ENCODE measurements at places on chromosomes 5 and 9.

DNA sequence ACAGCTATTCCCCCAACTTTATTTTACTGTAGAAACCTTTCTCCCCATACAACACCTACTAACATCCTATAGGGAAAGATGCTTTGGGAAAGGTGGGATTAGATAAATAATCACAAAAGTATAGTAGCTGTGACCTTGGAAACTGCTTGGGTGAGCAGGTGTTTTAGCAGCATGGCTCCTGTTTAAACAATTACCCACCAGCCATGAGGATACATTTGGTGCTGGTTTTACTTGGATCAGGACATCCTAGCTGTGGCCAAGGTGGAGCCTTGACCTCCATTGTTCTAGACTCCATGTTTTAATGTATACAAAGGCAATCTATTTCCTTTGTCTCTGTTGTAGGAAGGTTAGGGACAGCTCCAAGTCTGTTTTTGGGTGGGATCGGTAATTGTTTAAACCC lies 56.8 kb upstream of the ALDH1B1 start:
- DNase-seq, result no peak

DNA sequence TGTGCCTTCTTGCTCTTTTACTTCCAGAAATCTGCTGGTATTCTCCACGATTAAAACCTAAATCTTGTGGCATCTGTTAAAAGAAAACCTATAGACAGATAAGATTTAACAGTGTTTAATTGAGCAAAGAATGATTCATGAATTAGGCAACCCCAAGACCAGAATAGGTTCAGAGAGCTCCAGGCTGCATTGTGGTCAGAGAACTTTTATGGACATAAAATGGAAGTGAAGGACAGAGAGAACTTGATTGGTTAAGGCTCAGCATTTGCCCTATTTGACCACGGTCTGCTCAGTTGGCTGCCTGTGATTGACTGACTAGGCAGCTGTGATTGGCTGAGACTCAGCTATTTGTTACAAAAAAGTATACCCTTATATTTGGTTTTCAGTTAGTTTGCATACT lies 10.4 kb upstream of the SLC36A2 start:
- DNase-seq, result no peak

DNA sequence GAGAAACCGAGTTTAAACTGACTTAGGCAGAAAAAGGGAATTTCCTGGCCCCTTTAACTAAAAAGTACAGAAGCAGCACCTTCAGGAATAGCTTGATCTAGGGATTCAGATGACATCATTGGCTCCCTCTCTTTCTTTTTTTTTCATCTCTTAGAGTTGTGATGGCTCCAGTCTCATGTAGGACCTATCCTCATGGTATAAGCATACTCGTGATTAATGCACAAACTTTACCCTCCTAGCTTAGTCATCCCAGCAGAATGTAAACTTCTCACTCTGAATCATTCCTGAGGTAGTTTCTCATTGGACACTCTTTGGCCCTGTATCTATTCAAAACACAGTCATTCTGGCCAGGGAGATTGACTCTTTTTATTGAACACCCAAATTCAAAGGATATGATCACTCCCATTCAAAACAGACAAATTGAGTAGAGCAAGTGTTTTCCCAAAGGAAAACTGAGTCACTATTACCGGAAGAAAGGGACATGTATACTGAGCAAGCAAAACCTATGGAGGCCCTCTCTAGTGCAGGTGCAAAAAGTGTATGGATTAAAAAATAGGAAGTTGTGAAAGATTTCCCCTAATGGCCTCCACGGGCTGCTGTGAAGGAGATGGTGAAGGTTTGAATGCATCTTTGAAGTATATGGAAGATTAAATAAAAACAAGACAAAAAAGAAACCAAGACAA lies 27.6 kb upstream of the SMIM23 start:
- DNase-seq, result no peak

DNA sequence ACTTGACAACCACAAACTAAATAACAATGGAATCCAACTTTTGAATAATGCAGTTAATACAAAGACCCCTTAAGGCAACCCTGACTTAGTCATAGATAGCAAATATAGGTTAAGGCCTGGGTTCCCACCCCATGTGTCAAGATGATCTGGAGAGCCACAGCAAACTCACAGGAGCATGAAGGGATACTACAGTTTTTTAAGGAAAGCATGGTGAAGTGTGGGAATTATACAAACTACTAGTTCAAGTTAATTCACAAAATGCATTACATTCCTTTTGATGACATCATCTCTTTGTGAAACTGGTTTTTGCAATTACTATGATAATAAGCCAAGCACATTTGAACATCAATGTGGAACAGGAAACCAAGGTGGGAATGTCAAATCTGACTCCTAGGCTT lies 50.6 kb downstream of the LHFPL2 start:
- no peak for DNase-seq

- DNase-seq, result no peak
Observed at GRCh38 chr5:10520706-10521105, 43.2 kb upstream of the ANKRD33B start.

DNA sequence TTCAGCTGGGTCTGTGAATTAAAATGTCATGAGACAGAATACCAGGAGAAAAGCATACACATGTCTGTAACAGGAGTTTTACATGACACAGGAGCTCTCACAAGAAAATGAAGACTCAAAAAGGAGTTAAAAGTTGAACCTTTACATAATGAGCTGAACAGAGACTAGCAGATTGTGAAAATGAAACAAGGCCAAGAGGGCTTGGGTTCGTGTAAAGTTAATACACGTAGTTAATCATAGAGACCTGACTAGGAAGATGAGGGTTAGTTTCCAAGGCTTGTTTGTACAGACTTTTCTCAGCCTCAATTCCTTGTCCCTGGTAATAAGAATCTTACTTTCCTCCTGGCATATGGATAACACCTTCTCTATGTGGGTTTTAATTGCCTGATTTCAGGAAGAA lies 1294.0 kb downstream of the MAT2B start:
- no peak for DNase-seq

GRCh38 chr5:33182986-33183385 lies 257.8 kb upstream of the TARS1 start:
- DNase-seq, result no peak

GRCh38 chr9:33144551-33144950 lies 22.6 kb downstream of the B4GALT1 start:
- DNase-seq, result no peak

GRCh38 chr5:154562244-154562880 lies 84.3 kb upstream of the HAND1 start:
- no peak for DNase-seq

GRCh38 chr5:83487155-83487554 lies 15.6 kb downstream of the VCAN start:
- DNase-seq, result no peak

- DNase-seq, result no peak
Observed at GRCh38 chr9:136075134-136075841, 19.8 kb downstream of the NACC2 start.

DNA sequence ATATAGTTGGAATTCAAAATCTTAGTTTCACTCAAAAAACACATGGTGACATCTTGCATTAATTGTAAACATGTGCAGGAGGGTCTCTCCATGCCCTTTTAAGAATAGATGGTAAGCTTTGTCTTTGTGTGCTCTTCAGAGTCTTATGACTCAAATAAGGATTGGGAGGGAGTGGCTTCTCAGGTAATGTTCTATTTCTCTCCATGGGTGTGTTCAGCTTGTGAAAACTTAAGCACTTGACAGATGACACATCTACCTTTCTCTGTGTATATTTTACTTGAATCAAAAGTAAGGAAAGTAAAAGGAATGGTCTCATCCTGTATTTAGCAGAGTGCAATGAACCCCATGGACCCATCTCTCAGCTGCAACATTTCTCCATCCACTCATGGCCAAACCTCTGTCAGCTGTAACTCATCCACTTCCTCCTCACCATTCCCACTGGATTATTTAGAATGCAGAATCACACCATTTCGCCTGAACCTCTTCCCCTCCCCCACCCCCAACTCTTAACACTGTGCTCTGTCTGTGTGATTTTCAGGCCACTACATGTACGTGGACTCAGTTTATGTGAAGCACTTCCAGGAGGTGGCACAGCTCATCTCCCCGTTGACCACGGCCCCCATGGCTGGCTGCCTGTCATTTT lies 82.1 kb downstream of the MAMDC2 start:
- DNase-seq, result no peak

GRCh38 chr5:92695123-92696003 lies 885.7 kb downstream of the NR2F1-AS1 start:
- DNase-seq, result no peak

DNA sequence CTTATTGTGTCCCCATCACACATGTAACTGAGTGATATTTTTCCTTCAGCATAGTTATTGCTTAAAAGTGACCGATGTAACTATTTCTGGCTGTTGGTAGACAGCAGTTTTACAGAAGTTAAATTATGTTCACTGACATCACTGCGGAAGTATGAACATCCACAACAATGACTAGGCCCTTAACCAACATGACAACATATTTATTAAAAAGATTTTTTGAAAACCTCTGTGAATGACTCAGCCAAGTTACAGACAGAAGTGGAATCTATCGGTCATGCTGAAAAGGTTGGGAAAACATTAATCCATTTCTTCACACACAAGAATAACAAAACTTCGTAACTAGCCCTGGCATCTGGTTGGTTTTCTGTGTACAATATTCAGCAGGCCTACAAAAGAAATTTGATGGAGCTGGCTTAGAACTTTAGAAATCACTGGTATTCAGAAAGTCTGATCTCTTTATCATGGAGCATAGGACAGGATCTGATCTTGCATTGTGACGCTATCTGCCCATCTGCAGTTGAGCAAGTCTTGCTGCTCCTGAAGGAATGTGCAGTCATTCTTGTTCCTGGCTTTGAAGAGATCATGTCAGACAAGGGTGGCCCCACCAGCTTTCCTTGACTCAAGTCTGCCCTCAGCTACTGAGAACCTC lies 6.5 kb downstream of the GLIS3 start:
- DNase-seq, result no peak

DNA sequence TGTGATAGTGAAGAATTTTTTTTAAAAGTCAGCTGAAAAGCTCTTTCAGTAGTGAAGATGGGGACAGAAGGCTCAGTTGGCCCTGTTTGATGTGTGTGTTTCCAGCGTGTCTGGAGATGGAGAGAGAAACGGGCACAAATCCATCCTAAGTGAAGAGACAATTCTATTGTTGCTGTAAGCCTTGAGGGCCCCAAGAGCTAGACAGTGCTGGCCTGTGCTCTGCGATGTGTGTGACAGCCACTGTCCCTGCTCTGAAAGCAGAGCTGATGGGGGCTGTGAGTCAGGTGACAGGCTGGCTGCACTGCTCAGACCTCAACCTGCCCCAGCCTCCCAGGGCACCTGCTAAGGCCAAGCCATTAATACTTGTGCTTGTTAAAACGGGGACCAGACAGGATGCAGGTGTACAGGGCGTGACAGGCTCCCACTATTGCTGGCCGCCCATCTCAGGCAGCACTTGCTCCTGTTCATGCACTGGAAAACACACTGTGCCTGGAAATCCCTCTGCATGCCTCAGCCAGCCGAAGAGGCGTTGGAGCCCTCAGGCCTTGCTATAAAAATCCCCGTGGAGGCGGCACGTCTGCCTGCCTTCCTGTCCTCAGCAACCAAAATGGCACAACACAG lies 44.6 kb upstream of the SEMA4D start:
- no peak for DNase-seq

DNA sequence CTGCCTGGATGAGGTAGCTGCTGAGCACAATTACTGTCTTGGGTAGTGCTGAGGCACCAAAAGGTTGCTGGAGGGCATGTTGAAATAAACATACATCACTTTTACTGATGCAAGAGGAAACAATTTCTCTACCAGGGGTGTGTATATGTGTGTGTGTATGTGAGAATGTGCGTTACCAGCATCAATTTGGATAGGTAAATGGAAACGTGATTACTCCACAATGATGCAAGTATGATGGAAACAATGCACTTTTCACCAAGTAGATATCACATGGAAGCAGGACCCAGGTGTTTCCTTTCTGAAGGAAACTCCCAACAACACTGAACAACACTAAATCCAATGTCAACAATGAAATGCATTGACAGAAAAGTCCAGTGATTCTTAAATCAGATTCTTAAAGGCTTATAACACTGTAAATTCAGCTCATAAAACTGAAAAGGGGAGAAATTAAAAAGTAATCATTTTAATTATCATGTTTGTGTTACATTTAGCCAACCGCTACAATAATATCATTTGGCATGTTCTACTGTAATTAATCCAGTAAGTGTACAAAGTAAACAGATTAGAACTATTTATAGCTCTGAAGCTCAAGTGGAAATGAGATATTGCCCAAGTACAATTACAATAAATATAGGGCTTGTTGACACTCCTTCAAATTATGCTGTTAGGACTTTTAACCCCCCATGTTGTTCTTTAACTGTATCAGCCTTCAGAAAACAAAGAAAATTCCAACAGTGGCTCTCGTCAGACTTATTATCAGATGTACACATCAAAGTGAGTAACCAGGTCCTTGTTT lies 25.3 kb downstream of the YIPF5 start:
- no peak for DNase-seq

DNA sequence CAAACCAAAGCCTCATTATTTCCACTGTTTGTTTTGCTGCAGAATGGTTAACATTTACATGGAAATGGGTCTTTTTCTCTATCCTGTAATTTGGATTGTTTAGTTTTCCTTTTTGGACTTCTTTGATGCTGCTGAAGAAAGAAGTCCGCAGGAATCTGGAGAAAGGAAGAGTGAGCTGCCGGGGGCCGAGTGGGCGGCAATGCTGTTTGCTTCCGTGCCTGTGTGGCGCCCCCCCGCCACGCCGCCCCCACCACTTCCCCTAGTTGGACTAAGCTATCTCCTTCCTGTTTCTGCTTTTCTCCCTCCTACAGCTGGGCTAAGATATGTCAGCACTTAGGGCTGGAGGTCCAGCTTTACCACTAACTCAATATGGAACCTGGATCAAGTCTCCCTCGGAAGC lies 39.7 kb downstream of the ACTL7B start:
- no peak for DNase-seq

- DNase-seq, result no peak
Observed at GRCh38 chr5:29950416-29951145, 1242.9 kb upstream of the CDH6 start.

DNA sequence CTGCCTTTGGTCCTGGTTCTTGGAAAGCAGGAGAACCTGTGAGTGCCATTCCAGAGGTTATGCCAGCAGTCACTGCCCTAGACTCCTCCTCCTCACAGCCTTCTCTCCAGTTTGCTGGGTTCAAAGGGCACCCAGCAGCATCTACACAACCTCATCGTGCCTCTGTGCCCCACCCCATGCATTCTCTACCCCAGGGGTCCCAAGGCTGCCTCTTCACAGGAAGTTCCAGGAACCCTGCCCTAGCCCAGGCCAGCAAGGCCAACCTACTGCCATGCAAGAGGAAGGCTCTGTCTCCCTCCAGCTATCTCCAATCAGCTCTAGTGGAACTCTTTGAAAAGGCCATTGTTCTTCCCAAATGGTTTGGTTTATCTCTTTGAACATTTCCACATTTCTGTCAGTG lies 21.2 kb downstream of the ENC1 start:
- DNase-seq, result no peak

- DNase-seq, result no peak
Observed at GRCh38 chr9:130479587-130479986, 34.8 kb downstream of the ASS1 start.

GRCh38 chr5:122390154-122390553 lies 78.1 kb downstream of the SNCAIP start:
- no peak for DNase-seq

All from stimulated activated CD4-positive, alpha-beta T cell treated with anti-CD3 and anti-CD28 coated beads, Interleukin-15, amount 100 ng/mL, for 1 hour (primary cell).